ENCODE measurements at places on chromosomes 2 and 18.

DNA sequence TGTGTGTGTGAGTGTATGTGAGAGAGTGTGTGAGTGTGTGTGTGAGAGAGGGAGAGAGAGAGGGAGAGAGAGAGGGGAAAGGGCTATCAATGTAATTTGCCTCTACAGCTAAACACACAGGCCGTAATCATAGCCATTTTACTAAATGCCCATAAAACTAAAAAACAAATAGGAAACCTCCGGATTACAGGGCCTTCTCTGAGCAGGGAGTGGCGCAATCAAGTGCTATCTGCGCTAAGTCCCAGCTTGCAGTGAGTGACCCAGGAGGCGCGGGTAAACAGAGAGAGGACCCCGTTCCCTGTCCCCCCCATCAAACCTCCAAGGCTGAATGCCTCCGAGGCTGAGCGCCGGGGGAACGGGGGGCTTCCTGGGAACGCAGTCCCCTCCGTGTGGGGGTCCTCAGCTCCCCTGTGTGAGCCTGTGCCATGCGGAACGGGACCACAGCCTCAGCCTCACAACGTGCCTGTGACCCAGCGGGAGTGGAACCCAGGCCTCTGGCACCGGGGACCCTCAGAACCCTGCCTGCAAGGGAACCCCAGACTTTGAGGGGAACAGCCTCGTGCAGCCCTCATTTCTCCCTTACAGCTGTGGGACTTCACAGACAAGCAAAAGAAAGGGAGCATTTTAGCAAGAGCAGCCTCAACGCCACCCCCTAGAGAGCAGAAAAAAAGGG lies 54.7 kb upstream of the ID2 start:
- DNase-seq = no peak

DNA sequence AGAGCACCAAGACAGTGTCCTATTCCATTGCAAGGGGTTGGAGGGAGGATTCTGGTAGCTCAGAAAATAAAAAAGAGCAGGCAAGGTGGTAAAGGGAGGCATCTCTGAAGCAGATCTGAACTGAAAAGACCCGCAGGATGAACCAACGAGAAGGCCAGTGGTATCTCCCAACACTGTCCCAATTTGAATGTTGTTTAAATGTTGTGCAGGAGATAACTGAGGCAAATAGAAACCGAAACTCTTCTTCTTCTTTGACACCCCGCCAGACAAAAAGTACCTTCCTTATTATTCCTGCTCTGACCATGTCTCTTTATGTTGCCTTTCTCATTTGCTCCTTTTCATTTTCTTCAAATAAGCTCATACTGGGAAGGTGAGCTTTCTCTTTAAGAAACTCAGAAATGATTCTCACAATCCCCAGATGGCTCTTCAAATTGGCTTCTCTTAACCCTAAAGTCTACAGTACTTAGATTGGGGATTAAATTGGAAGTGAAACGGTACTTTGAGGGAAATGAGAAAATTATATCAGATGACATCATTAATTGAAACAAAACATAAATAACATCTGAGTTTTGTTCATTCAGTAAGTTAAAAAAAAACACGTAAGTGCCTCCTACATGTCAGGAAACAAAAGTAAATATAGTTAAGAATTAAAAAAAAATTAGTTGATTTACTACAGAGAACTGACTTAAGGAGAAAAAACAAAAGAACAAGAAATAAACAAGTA lies 143.6 kb downstream of the WDPCP start:
- DNase-seq = no peak

DNA sequence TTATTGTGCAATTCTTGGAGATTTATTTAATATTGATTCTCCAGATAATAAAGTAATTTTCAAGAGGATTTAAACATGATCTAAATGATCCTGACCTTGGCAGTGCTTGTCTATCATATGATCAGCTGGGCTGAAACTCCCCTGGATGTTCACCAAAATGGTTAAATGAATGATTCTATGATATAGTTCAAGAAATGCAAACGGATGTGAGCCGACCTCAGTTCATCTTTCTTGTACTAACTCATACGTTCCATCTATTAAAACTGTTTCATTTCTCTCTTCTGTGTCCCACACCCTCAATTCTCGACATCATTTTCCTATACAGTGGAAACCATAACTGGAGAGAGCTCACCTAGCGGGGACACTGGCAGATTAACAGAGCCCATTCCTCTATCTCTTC lies 281.7 kb upstream of the CCDC68 start:
- no peak for DNase-seq

DNA sequence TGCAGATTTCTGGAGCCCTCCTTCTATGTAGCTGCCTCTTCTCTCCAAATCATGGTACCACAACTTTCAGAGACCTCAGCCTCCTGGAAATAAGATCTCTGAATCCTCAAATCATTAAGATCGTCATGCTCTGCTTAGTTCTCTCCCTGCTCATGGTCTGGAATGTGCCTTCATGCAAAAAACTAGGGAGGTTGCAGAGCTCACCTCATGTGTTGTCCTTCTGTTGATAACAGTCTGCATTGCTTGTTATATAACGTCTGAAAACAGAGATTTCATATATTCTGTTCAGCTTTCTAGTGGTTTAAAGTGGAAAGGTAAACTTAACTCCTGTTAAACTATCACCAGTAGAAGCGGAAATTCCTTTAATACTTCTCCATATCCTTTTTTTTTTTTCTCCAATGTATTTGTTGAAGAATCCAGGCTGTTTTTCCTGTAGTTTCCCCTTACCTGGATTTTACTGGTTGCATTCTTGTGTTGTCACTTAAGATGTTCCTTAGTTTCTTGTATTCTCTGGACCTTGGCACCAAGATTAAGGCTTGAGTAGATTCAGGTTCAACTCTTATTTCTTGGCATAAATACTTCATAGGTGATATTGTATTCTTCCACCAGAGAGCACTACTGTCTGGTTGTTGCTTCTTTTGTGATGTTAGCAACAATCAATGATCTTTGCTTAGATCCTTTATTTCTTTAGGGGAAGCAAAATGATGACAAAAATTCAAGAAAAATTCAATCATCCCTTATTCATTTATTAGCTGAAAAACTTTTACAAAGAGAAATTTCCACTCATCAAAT lies 211.3 kb downstream of the LOXHD1 start:
- DNase-seq = no peak

GRCh38 chr2:224042191-224042696 lies 3.2 kb upstream of the SERPINE2 start:
- DNase-seq = no peak

- DNase-seq = no peak
These were observed 240.3 kb downstream of the HDAC4 start for GRCh38 chr2:239160226-239161143.

DNA sequence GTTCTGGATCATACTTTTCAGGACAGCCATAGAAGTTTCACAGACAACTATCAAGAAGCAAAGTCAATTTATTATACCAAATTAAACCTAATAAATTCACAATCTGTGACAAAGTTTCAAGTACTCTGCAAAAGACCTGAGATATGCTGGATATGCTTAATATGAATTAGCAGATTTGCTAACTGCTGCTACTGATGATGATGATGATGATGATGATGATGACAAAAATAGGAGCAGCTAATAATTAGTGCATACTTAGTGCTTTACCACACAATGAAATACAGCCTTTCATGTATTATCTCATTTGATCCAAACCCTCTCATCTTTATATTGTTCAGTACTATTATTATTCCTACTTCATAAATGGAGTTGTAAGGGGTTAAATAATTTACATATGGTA lies 215.7 kb upstream of the CYP26B1 start:
- DNase-seq = no peak

GRCh38 chr2:24957976-24958375 lies 13.8 kb downstream of the DNAJC27 start:
- DNase-seq = no peak

GRCh38 chr2:20451761-20452499 lies 5.1 kb downstream of the RHOB start:
- no peak for DNase-seq

DNA sequence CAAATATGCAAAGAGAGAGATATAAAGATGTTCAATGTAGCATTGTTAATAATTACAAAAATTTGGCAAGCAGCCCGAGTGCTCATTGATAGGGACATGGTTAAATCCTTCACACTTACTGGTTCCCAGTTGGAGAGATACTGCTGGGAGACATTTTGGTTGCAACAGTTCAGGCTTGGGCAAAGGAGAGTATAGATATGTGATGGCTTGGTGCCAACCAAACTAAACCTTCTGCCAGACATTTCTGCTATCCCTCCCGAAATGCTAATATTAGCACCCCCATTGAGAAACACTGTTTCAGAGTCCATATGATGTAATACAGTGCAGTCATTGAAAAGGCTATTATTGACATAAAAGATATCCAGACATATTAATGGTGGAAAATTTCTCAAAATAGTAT lies 11.5 kb downstream of the GEN1 start:
- no peak for DNase-seq

- no peak for DNase-seq
These were observed 7.6 kb downstream of the CYBRD1 start for GRCh38 chr2:171529914-171530313.

GRCh38 chr18:45061359-45061758 lies 380.7 kb downstream of the SETBP1 start:
- no peak for DNase-seq

Measured in stimulated activated CD8-positive, alpha-beta memory T cell treated with anti-CD3 and anti-CD28 coated beads, Interleukin-7, amount 100 ng/mL, for 1 hour (primary cell).